ENCODE measurements at places on chromosomes 5 and 9.

GRCh38 chr5:61828856-61829255 lies 477.1 kb upstream of the KIF2A start:
- no peak for DNase-seq

DNA sequence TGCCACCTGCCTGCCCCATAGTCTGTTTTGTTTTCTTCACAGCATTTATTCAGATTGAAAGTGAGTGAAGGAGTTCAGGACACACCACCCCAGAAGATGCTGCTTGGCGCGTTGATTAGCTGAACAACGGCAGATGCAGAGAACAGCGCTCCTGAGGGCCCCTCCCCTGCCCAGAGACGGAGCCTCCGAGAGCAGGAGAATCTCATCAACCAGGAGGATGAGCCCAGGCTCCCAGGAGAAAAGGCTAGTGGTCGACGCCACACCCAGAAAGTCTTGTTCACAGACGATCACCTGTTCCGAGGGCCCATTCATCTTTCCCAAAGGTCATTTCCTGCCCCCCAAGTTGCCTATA lies 180.4 kb upstream of the PPP1R26 start:
- DNase-seq = no peak

GRCh38 chr5:116084287-116084691 lies 536 bp upstream of the COMMD10 start:
- peak; percentile 73 for DNase-seq

- no peak for DNase-seq
These were observed 107.4 kb downstream of the ZNF462 start for GRCh38 chr9:106970219-106970975.

DNA sequence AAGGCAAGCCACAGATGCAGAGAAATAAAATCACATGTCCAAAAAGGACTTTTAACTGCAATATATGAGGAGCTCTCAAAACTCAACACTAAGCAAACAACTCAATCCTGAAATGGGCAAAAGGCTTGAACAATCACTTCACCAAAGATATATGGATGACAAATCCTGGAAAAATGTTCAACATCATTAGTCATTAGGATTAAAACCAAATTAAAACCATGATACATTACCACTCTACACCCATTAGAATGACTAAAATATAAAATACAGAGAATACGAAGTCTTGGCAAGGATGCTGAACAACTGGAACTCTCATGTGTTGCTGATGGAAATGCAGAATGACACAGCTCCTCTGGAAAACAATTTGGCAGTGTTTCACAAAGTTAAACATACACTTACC lies 277.4 kb downstream of the TLE1 start:
- DNase-seq = no peak

- DNase-seq = no peak
These were observed 39.7 kb upstream of the POC5 start for GRCh38 chr5:75756981-75757380.

DNA sequence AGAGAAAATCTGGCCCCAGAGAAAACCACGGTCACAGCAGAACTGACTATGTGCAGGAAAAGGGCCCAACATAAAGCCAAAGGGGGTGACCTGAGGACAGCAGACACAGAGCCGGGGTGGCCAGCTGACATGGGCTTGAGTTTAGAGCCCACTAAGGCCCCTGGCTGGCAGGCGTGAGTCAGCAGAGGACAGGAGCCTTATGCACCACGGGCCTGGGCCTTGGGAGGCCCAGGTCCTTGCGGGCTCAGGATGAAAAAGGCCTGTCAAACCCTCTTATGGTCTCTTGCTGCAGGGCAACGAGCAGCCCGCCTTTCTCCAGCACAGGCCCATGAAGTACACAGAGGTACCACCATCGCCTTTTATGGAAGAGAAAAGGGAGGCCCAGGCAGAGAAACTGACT lies 19.7 kb downstream of the STK10 start:
- no peak for DNase-seq

GRCh38 chr5:56734091-56734694 lies 81.2 kb upstream of the MAP3K1 start:
- no peak for DNase-seq

DNA sequence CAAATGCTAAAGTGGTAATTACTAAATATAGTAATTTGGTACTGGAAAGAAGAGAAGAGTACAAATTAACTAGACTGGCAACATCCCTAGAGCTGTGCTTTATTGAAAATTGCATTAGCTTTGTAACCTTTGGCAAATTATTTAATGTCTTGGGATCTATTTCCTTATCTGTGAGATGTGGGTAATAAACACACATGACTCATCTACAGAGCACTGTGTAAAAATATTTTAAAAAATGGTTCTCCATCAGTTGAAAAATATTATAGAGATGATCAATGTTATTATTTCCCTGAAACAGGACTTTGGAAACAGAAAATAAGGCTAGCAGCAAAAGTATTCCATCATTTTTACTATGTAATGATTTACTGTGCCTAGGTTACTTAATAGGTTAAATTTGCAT lies 1698.8 kb upstream of the CDH9 start:
- no peak for DNase-seq

- no peak for DNase-seq
These were observed 488.1 kb downstream of the EBF1 start for GRCh38 chr5:158611581-158611980.

- DNase-seq = no peak
These were observed 254.8 kb downstream of the ADGRV1 start for GRCh38 chr5:90813392-90813791.

DNA sequence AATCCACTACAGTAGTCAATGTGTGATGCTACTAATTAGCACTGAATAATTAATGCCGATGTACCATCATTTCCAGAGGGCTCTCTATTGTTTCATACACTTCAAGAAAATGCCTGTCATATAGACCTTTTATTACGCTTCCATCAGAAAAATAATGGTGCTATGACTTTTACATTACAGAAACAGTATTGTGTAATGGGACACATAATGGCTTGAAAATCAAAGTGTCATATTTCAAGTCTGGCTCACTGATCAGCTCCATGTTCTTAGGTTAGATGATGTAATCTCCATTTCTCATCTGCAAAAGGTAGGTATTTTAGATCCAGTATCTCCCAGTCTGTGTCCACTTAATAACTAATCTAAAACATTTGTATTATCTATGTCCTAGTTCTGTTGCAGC lies 990.6 kb upstream of the TYRP1 start:
- no peak for DNase-seq

- DNase-seq = no peak
These were observed 225.0 kb downstream of the MLLT3 start for GRCh38 chr9:20397348-20397747.

DNA sequence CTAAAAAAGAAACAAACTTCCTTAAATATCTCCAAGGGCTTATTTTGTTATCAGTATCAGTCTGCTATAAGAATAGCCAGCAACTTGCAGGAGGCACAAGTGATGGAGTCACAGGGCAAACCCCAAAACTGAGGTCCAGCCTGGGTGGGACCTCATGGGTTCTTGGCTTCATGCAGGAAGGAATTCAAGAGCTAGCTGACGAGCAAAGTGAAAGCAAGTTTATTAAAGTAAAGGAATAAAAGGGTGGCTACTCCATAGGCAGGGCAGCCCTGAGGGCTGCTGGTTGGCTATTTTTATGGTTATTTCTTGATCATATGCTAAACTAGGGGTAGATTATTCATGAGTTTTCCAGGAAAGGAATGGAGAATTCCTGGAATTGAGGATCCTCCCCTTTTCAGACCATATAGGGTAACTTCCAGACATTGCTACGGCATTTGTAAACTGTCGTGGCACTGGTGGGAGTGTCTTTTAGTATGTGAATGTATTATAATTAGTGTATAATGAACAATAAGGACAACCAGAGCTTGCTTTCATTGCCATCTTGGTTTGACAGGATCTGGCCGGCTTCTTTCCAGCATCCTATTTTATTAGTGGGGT lies 231.9 kb downstream of the ADAMTSL1 start:
- DNase-seq = no peak

DNA sequence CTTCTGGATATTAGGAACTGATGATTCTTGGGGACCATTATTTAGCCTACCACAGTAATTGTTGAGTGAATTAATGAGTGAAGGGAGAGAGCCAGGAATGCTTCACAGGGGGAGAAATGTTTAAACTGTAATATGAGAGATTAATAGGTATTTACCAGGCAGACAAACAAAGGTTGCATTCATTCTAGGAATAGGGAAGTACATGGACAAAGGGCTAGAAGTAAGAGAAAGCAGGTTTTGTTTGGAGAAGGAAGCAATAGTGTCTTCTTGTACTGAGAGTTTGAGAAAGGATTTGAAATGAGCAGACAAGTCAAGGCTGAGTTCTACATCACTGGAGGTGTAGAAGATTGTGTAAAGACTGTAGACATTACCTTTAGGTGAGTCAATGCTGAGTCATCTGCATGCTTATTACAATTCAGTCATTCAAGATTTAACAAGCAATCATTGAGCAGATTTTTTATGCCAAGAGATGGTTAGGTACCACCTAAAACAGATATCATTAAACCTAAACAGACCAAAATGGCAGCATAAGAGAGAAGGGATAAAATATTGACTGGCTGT lies 8.0 kb downstream of the TAF1L start:
- DNase-seq = no peak

DNA sequence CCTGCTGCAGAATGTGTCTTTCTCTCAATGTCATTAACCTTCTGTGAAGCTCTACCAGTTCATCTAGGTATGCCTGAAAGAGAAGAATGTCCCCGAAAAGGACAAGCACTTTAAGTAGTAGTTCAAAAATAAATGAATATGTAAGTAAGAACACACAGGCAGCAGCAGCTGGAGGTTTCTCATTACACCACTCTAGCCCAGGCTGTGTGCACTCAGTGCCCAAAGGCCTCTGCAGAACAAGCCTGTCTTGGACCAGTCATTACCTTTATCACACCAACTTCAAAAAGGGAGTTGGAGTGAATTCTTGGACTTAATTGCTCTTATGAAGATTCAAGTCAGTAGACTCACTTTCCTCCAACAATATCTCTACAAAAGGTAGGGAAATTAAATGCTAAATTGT lies 268.8 kb downstream of the MLLT3 start:
- DNase-seq = no peak

GRCh38 chr5:131289738-131290137 lies 25.9 kb downstream of the CDC42SE2 start:
- DNase-seq = no peak

- no peak for DNase-seq
These were observed 411.3 kb downstream of the ARHGEF28 start for GRCh38 chr5:74037321-74037720.
